ENCODE measurements at places on chromosomes 4 and X. TPM values are rescaled to one million over a fixed set of nuclear protein-coding genes. Genes with fewer than 3 reads are reported as not detected.

The PCSK1N gene
- 46.4 TPM for total RNA-seq

The HEPH gene
- 55.7 TPM for total RNA-seq

The ATP7A gene
- total RNA-seq: 23.7 TPM

The CHM gene
- total RNA-seq: 50.9 TPM

The FAM47A gene
- not detected for total RNA-seq

The DNAAF6 gene
- not detected for total RNA-seq

The NUP62CL gene
- total RNA-seq: 6.1 TPM

The DGKK gene
- 0.16 TPM for total RNA-seq

The CFAP97 gene
- total RNA-seq: 52.4 TPM

The ANXA10 gene
- not detected for total RNA-seq

The SERTM2 gene
- 2.4 TPM for total RNA-seq

The PCDH10 gene
- total RNA-seq: 19.4 TPM

The REELD1 gene
- not detected for total RNA-seq

The CT45A2 gene
- total RNA-seq: not detected

The CCNG2 gene
- total RNA-seq: 260 TPM

The UBA6 gene
- 211 TPM for total RNA-seq

The ZNF81 gene
- 15.6 TPM for total RNA-seq

The CPXCR1 gene
- not detected for total RNA-seq

The OTC gene
- total RNA-seq: not detected

The ADH1A gene
- total RNA-seq: not detected

The EFNB1 gene
- 37.2 TPM for total RNA-seq

The ZIC3 gene
- total RNA-seq: 25.2 TPM

The UGT2B11 gene
- not detected for total RNA-seq

The SPARCL1 gene
- 261 TPM for total RNA-seq

The PLA2G12A gene
- 36.8 TPM for total RNA-seq

Measured in camera-type eye (tissue), 1 donor.